ENCODE measurements at places on chromosomes 4 and X.

DNA sequence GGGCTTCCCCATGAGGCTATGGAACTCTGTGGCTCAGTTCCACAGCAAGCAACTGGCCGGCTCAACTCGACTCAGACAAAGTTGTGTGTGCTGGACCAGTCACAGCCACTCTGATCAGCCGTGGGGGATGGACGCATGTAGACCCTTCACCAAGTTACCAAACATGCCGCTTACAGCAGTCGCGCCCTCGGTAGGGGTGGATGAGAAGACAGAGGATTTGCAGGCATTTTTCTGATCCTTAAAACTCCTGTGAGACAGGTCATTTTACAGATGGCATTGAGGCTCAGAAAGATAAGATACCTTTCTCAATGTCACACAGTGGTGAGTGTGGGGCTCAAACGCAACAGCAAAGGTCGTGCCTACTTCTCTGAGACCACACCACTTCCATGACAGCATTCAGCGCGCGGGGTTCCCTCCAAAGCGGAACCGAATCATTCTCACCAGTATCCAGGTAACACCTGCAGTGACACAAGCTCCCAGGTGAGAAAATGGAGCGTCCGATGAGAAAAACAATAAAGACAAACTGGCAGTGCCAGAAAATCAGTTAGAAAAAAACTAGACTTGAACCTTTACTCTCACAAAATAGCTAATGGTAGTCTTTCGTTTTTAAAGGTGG lies 83.6 kb downstream of the RELL1 start:
- no peak for DNase-seq

DNA sequence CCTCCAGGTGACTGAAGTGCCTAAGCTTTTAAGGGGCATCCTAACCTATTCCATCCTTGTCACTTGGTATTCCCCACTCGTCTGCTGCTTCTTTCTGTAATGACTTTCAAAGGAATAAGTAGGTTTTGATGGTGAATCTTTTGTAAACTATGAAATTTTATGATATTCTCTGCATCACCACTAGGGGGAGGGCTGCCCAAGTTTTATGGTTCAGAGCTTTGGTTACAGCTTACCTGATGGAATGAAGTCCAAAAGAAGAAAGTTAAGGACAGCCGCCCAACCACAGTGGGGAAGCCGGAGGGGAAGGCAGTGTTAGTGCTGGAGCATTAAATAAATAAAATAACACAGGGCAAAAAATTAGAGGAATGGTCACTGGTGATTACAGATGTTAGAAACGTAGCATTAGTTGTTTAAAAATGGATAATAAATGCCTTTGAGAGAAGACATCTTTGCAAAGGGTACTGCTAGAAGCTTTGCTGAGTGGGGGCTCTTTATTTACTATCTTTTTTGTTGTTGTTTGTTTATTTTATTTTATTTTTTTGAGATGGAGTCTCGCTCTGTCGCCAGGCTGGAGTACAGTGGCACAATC lies 204.9 kb downstream of the GBA3 start:
- DNase-seq = peak; percentile 8

DNA sequence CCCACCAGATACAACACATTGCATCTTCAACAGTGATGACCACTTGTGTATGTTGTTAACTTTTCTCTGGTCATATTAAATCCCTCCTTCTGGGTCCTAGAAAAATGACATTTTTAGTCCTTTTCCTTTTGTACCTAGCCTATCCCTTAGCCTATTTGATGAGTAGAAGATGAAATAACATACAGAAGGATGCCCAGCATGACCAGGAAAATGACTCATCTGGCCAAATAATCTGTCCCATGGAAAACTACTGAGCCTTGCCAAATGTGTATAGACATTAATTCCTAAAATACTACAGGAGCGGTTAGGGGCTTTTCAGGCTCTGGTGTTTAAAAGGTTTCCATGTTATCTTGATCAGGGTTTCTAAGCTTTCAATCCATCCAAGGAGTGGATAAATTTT lies 129.0 kb upstream of the KCNIP4 start:
- DNase-seq = no peak

GRCh38 chr4:57291911-57292310 lies 181.7 kb upstream of the IGFBP7 start:
- no peak for DNase-seq

- DNase-seq = no peak
Observed at GRCh38 chr4:39435659-39436563, 22.8 kb downstream of the RPL9 start.

DNA sequence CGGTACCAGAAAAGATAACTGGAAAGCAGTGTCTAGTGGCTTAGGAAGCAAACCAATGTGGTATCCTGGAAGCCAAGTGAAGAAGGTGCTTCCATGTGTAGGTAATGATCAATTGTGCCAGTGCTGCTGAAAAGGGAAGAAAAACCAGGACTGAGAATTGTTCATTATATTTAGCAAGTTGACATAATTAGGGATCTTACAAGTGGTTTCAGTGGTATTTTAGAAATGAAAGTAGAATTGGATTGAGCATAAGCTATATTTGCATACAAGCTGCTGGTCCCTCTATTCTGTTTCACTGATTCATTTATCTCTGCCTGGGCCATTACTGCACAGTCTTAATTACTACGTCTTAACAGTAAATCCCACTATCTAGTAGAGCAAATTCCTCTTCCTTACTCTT lies 32.3 kb downstream of the PRDM8 start:
- no peak for DNase-seq

DNA sequence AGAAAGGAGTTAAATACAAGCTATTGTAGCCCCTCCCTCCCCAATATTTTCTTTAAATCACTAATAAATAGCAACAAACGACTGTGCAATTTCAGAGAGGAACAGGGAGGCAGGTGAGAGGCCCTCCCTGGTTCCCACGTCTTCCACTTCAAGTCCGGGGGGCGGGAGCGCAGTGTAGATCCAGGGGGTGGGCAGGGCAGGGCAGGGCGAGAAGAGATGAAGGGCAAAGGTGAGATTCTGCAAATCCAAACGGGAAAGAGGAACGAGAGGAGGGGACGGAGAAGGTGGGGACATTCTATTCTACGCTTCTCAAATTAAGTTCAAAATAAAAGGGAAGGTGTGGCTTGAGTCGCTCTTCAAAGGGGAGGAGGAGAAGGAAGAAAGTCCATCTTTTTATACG lies 6.8 kb downstream of the NKX6-1 start:
- DNase-seq = no peak

DNA sequence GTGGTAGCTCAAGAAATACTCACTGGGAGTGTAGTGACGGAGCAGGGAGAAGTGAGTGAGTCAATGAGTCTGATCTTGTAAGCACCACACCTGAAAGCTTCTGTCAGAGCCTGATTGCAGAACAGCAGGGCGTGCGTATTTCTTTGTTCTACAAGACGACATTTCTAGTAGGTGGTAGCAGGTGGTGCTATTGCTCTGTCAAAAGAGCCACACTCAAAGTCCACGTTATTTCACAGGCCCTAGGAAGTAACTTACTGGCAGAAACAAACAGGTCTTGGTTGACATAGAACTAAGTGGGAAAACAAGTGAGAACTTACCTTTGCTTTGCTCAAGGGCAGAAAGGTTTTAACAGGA lies 46.4 kb upstream of the SPRY1 start:
- no peak for DNase-seq
